Stimulated activated CD8-positive, alpha-beta memory T cell treated with anti-CD3 and anti-CD28 coated beads, Interleukin-7, amount 100 ng/mL, for 24 hours (primary cell): ENCODE measurements at places on chromosomes 4 and X.

GRCh38 chrX:155679715-155680114 lies 67.0 kb upstream of the TMLHE start:
- DNase-seq: no peak

DNA sequence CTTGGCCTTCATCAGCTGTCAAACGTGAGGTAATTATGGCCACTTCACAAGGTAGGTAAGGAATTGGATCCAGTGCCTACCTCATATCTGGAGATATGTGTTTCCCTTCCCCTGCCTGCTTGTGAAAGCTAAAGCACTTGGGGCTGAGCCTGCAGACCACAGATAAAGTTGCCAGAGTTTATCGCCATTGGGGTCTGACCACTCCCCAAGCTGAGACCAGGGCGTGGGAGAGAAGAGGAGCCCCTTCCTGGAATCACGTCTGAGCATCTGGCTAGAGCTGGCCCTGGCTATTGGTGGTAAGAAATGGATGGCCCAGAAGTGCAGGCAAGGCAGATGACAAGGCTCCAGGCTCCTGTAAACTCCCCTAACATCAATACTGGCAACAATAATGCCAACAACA lies 2.7 kb downstream of the ALAS2 start:
- no peak for DNase-seq

DNA sequence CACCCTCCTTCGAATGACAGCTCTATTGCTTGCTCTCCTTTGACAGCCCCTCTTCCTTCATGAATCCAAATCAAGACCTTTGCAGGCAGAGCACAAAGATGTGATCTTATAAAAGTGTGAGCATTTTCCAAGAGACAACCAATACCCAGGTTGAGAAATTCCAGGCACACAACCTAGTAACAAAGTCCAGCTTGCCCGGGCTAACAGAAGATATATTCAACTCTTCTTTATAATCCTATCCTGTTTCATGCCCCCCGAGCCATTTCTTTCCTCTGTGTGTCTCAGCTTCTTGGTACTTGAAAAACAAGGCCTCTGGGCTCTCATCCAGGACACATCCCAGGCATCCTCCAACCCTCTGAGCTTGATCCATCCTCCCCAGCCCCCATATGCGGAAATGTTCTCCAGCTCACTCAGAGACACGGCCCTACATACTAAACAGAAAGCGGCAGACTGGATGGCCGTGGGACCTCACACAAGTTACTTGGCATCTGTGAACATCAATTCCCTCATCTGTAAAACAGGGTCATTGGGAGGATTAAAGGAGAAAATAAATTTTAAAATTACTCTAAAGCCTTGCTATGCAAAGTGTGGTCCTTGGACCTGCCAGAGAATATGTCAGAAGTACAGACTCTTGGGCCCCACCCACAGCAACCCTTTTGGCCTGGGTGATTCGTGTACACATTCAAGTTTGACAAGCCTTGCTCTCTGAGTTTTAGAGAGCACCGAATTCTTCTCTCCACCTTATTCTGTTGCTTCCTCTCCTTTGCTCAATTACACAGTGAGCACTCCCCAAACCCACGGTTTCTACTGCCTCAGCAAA lies 627.0 kb downstream of the BCOR start:
- DNase-seq: no peak

DNA sequence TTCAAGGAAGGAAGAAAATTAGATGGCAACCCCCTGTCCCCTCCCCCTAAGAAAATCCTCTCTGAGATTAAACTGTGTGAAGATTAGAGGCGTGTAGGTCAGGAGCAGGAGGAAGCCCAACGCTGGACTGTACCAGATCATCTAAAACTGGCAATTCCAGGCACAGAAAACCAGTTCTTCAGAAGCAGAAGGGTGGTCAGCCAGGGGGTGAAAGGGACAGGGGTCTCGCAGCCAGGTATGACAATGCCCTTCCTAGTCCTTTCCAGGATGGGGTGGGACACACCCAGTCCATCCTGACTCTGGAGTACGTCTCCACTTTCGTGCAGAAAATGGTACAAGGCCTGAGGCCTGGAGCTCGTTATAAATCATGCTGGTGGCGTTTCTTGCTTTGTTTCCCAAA lies 3.3 kb upstream of the RHOH start:
- no peak for DNase-seq

DNA sequence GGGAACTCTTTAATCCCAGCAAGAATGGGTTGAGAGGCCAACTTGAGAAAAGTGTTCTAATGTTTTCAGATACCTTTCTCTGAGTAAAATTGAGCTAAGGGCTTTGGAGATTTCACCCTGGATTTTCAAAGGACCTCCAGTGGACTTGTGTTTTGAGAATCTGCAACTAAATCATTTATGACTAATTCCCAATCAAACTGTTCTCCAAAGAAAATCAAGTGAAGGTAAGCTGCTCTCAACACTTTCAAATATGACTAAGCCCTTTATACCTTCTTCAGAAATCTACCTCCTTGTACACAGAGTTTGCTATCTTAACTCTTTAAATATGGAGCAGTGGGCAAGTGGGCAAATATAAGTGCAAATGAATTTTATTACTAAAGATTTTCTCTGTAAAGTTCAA lies 392.9 kb downstream of the PDGFC start:
- no peak for DNase-seq

DNA sequence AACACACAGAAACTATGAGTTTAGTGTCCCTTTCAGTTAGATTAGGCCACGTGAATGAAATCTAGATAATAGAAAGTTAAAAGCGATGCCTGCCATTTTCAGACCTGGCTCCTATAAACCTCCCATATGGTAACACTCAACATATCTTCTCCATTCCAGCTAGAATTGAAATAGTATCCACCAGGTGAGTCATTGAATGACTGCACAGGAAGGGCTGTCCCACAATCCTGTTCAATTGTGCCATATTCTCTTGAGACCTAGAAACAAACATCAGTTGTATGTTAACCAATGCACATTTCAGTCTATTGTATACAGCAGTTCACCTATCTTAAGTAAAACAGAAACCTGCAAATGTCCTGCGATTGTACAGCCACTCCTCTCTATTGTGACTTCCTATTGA lies 659.3 kb upstream of the SLIT2 start:
- no peak for DNase-seq

DNA sequence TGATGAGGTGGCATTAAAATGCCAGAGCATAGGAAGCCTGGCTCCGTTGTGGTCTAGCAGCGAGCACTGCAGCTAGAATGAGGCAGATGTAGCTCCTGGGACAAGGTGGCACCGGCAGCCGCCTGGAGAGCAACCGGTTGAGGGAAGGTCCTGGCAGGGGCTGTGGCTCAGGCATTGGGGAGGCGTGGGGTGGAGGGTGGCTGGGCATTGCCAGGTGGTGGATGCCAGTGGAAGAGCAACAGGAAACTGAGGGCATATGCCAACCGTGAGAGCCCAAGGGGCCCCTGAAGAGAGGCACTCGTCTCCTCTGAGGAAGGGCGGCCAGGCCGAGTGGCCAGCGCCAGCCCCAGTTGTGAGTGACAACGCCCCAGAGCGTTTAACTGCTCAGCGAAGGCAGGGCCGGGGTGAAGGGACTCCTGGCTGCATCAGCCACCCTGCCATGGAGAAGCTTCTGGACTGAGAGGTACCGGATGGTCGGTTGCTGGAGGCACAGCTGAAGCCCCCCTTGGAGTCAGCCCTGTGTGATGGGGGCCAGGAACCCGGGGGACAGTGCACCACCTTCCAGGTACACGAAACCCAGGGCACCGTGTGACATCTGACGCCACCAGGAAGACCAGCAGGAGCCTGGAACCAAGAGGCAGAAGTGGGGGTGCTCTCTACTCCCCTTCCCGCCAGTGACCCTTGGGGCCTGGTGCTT lies 13.2 kb upstream of the PDE6B start:
- DNase-seq: no peak

DNA sequence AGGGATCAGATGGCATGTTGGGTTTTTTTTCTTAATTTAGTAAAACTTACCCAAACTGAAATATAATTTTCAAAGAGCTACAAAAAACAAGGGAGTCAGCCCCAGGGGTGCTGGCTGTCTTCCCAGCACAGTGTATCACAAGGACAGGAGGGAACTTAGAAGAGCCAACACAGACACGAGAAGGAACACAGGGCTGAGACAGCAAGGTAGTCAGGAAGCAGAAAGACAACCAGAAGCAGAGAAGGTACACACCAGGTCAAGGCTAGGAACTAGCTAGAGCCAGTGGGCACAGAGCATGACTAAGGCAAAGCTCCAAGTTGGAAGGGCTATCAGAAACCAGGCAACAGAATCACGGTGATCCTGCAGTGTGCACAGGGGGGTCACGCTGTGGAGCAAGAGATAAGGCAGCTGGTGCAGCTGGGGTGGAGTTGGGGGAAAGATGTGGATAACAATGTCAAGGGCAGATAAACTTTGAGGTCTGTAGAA lies 168.7 kb downstream of the NR3C2 start:
- no peak for DNase-seq

GRCh38 chr4:48752726-48753125 lies 27.4 kb downstream of the FRYL start:
- DNase-seq: no peak

- no peak for DNase-seq
Observed at GRCh38 chrX:41761702-41762101, 37.7 kb downstream of the GPR82 start.
